Stimulated activated CD8-positive, alpha-beta memory T cell treated with anti-CD3 and anti-CD28 coated beads, Interleukin-12 subunit alpha, Interleukin-12 subunit beta, amount 100 ng/mL, for 1 hour (primary cell): ENCODE measurements at places on chromosomes 3 and 15.

DNA sequence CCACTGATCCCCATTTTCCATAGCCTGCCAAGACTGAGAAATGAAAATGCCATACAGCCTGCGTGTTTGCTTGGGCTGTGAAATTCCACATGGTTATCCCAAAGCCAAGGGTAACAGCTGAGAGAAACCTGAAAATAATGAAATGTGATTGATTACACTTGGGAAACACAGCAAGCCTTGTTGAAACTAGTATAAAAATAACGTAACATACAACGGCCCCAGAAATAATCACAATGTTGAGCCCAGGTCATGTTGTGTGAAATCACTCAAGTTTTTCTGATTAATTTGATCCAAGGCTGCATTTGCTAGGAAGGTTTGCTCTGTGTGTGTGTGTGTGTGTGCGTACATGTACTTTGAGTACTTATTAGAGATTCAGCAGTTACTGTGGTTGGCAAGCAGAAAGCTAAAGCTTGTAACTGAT, 269.0 kb downstream of the OXSM start:
- DNase-seq = no peak

- DNase-seq = no peak
These were observed 10.6 kb downstream of the POC1A start for GRCh38 chr3:52143616-52144015.

DNA sequence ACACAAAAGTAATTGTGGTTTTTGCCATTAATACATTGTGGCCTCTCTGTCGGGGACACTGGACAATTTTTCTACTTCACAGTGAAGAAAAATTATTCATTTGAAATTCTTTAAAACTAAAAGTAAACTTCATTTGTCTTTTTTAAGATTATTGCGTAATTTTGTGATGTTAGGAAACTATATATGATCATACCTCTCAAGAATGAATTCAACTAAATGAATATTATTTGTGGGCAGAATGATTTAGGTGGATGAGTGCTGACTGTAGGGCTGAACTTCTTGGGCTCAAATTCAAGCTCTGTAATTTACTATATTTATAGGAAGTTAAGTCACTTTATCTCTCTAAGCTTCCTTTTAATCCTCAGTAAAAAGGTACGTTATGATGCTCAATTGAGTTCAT, 441.2 kb downstream of the ROBO1 start:
- no peak for DNase-seq

- DNase-seq = no peak
These were observed 2.5 kb upstream of the DPH6 start for GRCh38 chr15:35548435-35548834.

DNA sequence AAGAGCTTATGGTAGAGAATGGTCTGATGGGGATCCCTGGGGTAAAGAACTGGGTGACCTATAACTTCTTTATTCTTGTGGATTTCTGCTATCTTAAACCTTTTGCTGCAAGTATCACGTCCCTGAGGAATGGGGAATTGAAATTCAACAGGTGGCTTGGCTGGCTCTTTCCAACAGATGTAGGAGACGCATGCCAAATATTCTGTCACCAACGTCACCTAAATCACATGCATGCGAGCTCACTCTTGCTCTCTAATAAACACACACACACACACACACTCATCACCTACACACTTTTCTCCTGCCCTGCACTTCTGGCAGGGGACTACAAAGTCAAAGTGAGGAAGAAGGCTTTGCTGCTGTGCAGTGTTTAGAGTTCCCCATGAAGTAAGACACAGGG, 145.8 kb upstream of the NECTIN3 start:
- no peak for DNase-seq

DNA sequence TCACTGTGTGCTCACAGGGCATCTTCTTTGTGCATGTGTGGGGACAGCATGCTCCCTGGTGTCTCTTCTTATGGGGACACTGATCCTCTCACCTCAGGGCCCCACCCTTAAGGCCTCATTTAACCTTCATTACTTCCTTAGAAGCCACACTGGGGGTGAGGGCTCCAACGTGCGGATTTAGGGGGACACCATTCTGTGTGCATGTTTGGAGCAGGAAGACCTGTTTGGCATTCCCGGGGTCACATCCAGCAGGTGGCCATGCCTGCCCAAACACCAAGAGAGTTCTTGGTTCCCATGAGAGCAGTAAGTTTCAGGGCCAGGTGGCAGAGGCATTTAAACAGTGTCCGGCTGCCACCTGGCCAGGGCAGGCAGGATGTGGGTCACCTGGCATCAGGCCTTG, 24.8 kb downstream of the PRR20G start:
- no peak for DNase-seq

DNA sequence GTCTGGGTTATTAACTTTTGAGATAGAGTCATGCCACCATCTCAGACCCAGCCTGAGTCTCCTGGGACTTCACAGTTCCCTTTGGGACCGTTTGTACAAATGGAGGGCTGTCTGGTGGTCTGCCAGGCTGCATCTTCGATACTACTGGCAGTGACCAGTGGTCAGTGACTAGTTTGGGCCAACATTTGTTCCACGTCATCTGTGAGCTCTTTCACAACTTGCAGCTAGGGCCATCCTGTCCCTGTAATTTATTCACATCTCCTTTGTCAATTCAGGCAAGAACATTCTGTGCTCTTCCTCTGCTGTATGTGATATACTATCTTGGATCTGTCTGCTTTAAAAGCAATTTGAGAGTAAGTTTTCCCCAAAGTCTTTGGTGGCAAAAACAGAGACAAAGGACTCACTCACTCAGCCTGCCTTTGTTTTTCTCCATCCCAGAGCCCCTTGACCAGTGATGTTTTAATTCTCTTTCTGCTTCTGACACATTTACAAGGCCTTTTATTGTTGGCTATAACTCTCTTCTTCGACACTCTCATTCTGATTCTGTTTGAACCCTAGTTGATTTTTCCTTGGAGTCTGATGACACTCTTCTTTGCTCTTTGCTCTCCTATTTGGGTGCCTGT, 353.4 kb downstream of the EPHB1 start:
- no peak for DNase-seq

DNA sequence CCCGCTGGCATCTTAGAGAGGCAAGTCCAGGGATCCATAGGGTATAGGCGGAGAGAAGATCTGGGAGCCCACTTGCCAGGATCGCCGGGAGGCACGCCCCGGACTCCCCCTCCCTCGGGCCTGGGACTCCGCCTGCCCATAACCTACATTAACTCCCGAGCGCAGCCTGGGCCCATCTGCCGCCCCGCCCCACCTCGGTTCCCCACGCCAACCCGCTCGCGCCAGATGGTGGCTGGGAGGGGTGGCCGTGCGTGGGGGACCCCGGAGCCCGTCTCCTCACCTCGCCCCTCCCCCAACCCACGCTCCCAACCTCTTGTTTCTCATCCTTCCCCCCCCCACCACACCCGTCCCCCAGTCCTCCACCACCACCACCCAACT, 1.7 kb upstream of the DLL4 start:
- no peak for DNase-seq

DNA sequence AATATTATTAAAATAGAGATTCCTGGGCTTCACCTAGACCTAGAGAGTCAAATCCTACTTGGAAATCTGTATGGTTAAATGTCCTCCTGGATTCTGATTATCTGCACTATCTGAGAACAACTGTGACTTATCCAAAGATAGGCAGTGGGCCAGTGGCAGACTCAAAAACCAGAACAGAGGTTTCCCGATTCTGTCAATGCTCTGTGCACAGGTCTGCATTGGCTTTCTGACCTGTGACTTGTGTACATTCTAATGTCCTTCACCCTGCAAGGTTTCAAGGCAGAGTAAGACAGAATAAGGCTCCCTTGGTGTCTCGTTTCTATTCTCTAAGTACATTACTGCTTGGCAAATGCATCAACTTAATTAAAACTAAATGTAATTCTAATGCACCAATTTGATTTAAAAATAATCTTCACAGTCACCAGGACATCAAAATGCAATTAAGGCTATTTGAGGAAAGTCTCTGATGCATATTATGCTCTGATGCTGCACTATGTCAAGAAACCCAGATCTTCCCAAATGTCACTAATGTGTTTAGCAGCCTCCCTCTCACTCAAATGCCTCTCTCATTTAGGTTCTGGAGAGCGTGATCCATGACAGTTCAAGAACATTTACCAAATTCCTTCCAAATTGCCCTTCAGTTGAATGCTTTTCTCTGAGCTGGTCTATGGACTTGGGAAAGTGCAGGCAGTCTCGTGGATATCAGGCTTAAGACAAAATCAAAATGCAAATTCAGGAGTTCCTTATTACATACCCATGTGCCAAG, 140.1 kb downstream of the STAC start:
- DNase-seq = no peak

- no peak for DNase-seq
These were observed 325.3 kb downstream of the NAALADL2 start for GRCh38 chr3:175184392-175184791.

- DNase-seq = no peak
These were observed 86.2 kb downstream of the FBN1 start for GRCh38 chr15:48559285-48559684.
